ENCODE measurements at places on chromosomes 16 and 17.

DNA sequence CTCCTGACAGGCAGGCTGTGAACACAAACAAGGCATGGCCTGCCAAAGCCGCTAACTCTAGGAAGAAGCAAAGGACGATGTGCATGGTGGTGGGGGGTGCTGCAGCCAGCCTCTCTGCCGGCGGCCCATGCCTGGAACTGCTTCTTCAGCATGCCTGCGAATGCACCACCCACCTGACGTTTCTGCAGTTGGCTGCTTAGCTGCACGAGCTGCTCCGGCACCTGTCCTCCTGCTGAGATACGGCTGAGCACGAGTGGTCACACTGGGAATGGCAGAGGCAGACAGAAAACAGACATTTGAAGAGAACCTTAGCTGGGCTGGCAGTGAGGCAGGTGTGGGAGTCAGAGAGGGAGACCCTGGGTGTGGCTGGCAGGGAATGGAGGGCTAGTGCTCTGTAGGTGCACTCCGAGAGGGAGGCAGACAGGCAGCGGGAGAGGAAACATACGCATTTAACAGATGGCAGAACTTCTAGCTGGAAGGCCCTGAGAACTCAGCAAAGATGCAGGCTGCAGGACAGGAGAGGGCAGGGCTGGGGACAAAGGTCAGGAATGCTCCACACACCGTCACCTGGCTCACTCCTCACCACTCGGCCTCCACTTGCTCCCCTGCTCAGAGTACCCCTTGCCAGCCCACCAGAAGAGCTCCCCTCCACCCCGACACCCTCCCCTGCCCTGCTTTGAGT, 5.2 kb downstream of the FLCN start:
- no peak for DNase-seq

GRCh38 chr17:27502526-27503324, 46.5 kb downstream of the KSR1 start:
- no peak for DNase-seq

DNA sequence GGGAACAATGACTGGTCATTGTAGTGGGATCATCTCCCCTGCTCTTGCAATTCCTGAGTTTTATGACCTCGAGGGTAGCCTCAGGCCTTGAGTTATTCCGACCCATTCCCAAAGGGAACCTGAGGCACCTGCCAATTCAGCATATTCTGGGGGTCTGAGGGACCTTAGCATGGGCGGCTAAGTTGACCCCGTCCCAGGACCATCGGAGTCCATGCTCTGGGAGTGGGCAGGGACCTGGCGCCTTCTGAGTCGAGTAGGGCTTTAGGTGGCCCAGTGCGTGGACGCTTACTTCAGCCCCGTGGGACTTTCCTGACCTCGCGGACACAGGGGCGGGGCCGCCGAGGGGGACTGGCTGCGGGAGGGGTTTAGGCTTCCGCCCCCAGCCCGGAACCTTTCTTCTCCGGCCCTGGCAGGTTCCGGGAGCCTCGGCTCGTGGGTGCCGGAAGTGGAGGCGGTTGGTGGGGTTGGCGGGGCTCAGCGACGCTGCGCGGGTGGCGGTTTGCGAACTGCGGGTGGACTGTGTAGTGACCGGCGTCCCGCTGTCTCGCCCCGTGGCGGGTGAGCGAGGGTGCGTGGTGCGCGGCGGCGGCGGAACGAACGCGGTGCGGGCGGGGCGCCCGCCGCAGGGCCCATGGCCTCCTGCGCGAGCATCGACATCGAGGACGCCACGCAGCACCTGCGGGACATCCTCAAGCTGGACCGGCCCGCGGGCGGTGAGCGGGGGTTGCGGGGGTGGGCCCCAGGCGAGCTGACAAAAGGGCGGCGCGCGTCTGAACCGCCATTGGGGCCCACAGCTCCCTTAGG, at the start of gene EDC4:
Gene EDC4, plus strand, starts transcription at position 422 of the 804 bp plus-strand sequence. Its CDS starts 210 bp downstream, at position 632.
- peak; percentile 80 for DNase-seq

GRCh38 chr16:89010210-89010925, 33.4 kb upstream of the CBFA2T3 start:
- no peak for DNase-seq

Measured in stimulated activated CD8-positive, alpha-beta memory T cell treated with anti-CD3 and anti-CD28 coated beads, Interleukin-7, amount 100 ng/mL, for 1 hour (primary cell).